AG09319 (cell line): ENCODE measurements at places on chromosomes 5 and 9.

- DNase-seq = no peak
These were observed 18.0 kb upstream of the CDC23 start for GRCh38 chr5:138230981-138231589.

DNA sequence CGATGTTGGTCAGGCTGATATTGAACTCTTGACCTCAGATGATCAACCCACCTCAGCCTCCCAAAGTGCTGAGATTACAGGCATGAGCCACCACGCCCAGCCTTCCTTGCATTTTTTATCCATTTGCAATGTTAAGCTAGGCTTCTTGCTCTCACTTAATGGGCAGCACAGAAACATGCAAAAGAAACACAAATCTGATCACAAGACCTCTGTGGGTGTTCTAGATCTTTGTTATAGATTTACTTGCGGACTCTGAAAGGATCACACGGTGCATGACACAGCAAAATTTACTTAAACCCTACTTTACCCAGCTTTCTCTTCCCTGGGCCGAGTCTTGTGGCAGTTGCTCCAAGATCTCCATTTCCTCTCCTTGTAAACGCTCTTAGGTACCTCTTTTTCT is 71.3 kb downstream of the PSAT1 start:
- DNase-seq = no peak

- no peak for DNase-seq
These were observed 303.0 kb upstream of the TLE4 start for GRCh38 chr9:79268806-79269205.

GRCh38 chr5:164898705-164899104 is 1393.3 kb downstream of the MAT2B start:
- DNase-seq = no peak

DNA sequence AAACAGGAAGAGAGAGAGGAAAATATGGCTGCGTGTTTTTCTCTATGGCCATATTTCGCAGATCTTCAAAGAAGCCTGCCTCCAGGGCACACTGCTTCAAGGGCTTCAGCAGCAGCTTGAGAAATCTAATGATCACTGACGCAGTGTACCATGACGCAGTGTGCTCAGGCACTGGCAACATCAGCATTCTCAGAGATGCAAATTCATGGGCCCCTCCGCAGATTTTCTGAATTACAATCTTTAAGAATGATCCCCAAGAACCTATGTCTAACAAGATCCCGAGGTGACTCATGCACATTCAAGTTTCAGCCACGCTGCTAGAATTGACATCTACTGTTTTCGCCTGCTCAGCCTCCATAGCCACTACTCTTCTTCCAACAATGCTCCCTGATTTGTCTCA is 143.9 kb upstream of the ZNF366 start:
- no peak for DNase-seq

GRCh38 chr5:171495122-171495700 is 75.8 kb downstream of the FGF18 start:
- no peak for DNase-seq

GRCh38 chr5:77224672-77225355 is 14.3 kb downstream of the PDE8B start:
- peak; percentile 10 for DNase-seq

DNA sequence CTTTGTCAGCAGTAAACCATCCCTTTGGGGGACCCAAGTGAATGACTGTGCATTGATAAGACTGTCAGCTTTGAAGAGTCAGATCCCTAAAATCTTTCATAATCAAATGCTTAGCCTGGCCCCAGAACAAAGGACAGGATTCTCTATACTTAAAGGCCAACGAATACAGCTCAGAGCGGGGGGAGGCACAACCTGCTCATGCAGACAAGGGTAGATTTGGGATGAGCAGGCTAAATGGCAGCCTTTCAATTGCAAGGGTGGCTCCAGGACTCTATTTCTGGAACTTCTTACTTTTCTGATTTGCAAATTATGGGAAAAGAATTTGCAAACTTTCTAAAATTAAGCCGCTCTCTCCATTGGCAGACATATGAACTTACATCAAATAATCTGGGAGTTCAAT is 66.4 kb downstream of the ELL2 start:
- DNase-seq = no peak

DNA sequence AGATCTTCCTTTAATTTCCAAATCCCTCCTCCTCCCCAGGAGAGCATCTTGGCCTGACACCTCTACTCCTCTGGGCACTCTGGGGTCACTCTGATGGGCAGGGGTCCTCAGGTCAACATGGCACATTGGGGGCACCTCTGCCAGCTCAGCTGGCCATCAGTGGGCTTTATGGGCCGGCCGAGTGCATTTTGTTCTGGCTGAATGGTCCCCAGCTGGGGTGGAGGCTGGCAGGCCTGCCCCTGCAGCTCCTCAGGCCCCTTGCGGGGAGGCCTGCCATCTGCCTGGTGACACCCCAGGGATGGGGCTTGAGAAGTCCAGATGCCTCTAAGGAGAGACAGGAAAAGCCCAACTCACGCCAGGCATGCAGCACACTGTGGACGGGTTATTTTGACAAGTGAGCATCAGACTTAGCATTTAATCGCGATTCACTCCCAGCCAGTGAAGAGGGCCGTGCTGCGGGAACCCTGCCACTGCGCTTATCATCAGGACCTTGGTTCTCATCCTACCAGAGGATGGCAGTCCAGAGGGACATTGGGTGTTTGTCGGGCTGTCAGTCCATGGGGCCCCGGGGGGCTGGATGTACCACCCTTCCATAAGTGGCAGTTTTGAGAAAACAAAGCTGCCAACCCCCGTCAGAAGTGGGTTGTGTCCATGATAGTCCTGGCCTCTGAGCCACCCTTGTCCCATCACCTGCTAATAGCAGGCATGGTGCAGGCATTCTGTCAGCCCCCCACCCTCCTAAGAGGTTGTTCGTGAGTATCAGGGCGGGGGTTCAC is 21.7 kb downstream of the PHF2 start:
- no peak for DNase-seq

DNA sequence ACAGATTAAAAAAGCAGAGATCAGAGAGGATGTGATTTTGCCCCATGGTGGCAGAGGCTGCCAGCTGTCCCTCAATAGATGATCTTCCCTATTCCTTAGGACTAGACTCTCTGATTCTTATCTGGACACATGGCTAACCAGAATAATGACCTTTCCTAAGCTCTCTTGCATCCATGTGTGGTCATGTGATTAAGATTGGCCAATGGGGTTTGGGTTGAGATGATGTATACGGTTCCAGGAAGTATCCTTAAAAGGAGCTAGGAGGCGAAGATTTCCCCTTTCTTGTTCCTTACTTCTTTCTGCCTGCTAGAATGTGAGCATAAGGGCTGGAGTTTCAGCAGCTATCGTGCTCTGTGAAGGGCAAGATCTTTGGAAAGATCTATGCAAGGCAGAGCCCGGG is 39.8 kb downstream of the FOXI1 start:
- DNase-seq = no peak

DNA sequence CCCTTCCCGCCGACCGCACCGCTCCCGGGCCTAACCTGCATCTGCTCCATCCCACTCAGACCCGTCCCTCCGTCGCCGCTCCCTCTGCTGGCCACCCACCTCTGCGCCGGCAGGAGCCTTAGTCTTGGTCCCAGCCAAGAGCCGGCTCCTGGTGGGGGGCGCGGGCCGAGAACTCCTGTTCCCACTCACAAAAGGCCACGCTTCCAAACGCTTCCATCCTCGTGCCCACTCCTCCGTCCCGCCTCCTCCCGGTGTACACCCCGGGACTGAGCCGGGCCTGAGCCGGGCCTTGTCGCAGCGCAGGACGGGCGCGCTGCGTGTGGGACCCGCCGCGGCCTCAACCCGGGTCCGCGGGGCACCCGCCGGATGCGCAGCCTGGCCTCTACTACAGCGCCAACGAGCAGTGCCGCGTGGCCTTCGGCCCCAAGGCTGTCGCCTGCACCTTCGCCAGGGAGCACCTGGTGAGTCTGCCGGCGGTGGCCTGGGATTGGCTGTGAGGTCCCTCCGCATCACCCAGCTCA is 7.5 kb downstream of the ADAMTS13 start:
- no peak for DNase-seq

GRCh38 chr9:132154863-132155567 is 6.8 kb upstream of the NTNG2 start:
- no peak for DNase-seq

- no peak for DNase-seq
These were observed 70.4 kb upstream of the IQGAP2 start for GRCh38 chr5:76332611-76333205.

DNA sequence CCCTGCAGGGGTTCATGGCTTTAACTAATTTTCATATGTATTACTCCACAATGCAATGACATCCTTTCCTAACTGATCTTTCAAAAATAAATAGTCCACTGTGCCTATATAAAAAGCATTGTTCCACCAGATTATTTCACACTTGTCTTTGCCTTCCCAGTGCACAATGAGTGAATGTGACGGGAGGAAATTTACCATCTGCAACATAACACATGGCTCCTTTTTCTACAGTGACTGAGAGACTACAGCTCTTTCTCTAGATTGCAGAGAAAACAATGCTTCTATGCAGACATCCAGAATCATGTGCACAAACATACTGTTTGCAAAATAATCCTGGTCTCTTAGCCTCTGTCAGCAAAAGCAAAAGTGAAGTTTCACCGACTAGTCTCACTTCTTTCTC is 483.7 kb upstream of the PIK3R1 start:
- no peak for DNase-seq

DNA sequence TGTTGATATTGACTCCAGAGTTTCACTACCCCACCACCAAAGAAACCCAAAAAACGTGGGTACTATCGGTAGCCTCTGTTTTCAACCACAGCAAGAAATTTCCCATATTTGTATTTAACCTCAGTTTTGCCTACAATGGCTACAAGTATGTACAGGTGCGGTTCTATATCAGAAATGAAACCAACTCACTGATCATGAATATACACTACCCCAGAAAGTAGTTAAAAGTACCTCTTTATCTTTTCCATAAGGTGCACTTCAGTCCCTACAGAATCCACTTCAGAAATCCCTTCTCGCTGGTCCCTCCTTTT is 140.6 kb upstream of the SLC12A2 start:
- no peak for DNase-seq

DNA sequence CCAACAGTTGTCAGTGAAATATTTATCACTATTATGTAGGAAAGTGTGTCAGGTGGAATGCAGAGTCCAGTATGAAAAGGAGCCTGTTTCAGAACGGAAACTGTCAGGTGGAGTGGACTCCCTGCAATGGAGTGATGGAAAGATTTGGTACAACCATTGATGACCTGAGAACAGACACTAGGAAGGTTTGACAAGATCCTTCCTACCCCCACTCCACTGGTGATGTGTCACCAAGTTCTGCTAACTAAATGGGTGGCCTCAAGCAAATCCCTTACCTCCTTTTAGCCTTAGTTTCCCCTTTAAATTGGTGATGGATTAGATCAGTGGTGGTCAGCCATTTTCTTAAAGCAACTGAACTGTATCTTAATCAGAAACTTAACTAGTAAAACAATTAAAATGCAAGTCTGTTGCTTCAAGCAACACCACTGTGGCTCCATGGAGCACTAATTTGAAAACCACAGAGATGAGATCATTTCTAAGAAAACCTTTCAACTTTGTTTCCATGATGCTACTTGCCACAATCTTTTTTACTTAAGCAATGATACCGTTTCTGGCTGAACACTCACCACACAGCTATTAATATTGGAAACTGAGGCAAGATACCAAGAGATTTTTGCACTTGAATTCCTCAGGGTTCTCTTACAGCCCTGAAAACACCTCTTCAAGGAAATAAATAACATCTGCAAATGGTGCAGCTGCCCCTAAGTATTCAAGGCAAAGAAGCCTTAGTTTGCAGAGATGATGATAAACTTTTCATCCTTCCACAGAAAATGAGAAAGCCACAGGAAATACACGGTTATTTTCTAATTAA is 140.6 kb downstream of the ERCC6L2 start:
- no peak for DNase-seq

- no peak for DNase-seq
These were observed 19.9 kb downstream of the POU5F2 start for GRCh38 chr5:93721511-93721910.

DNA sequence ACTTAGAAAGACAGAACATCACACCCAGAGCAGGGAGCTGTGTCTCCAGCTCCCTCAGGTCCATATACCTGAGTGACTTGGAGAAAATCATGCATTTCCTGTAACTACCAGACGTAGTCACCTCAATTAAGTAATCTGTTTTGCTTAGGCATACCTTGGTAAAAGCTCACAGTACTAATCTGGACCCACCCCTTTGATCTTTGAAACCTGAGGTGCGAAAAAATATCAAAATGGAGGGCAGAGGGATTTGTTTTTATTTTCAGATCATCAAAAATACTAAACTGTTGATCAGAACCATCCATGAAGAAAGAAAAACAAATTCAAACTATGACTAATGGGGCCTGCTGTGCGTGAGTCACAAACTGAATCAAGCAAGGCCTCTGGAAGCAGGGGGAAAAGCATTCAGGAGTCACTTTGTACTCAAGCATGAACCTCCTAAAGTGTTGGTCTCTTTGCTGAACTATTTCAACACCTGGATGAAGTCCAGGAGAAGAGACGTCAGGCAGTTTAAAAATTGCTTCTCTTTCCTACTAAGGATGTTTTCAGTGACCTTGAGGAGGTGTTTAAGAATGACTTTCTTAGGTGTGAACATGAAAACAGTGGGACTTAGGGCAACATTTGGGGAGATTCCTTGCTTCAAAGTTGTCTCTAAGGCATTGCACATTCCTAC is 76.3 kb downstream of the MUSK start:
- peak; percentile 90 for DNase-seq

- no peak for DNase-seq
These were observed 17.3 kb downstream of the SLC22A5 start for GRCh38 chr5:132386644-132387286.

- no peak for DNase-seq
These were observed 7.1 kb downstream of the ANP32B start for GRCh38 chr9:97990259-97990658.

GRCh38 chr9:95459178-95459577 is 57.6 kb downstream of the PTCH1 start:
- no peak for DNase-seq

GRCh38 chr9:114347675-114348074 is 18.0 kb downstream of the ORM2 start:
- no peak for DNase-seq
